ENCODE measurements at places on chromosomes 2 and 18. TPM values are rescaled to one million over a fixed set of nuclear protein-coding genes. Genes with fewer than 3 reads are reported as not detected.

DNA sequence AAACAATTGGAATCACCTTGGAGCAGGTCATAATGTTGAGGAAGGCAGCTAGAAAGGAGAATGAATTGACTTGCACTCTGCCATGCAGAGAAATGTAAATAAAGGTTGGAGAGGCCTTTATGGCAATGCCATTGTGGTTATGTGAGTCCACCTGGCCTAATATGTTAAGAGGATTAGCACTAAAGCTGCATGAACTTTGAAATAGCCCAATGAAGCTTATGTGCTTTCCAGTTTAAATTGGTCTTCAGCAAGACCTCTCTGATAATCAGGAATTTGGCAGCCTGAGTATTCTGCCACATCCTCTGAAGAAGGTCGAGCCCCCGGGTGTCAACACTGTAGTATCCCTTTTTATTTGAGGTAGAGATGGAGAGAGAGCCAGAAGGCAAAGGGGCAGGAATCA, 464.9 kb downstream of the CDH2 start:
- DNase-seq = no peak

GRCh38 chr18:49441338-49441938, 19.0 kb downstream of the DYM start:
- DNase-seq = no peak

Gene NAT8
- total RNA-seq = not detected

GRCh38 chr18:48751727-48752468, 198.9 kb downstream of the SMAD7 start:
- no peak for DNase-seq
